Epithelial cell of prostate (primary cell): ENCODE measurements at places on chromosomes 2 and 18.

- peak; percentile 43 for DNase-seq
Observed at GRCh38 chr2:239290618-239291474, 110.0 kb downstream of the HDAC4 start.

DNA sequence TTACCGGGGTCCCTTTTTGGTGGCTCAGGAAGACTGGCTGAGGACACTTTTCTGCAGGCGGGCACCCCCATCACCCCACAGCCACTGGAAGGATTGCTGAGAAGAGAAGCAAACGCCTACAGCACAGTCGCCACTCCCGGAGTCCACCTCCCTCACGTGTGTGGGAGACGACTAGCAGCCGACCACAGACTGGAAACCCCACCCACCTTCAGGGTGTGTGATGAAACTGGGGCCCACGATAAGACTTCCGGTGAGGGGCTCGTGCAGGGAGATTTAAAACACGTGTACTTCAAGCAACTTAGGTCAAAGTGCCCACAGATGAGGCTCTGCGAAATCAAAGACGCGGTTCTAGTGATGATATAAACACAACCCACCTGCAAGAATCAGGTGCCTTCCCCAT is 26.3 kb downstream of the MBP start:
- DNase-seq, result no peak

DNA sequence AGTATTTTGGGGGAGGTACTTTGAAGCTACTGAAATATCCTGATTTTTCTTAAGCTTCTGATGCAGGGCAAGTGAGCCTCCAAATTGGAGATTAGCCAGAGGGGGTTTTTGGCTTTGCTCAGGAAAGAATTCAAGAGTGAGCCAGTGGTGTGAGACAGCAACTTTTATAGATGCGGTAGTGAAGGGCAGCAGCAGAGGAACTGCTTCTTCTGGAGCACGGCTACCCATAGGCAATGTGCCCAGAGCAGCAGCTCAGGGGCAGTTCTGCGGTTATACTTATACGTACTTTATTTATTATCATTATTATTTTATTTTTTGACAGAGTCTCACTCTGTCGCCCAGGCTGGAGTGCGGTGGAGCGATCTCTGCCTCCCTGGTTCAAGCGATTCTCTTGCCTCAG is 19.8 kb upstream of the NT5DC4 start:
- no peak for DNase-seq

- DNase-seq, result no peak
Observed at GRCh38 chr2:130337735-130338325, 4.9 kb upstream of the IMP4 start.

DNA sequence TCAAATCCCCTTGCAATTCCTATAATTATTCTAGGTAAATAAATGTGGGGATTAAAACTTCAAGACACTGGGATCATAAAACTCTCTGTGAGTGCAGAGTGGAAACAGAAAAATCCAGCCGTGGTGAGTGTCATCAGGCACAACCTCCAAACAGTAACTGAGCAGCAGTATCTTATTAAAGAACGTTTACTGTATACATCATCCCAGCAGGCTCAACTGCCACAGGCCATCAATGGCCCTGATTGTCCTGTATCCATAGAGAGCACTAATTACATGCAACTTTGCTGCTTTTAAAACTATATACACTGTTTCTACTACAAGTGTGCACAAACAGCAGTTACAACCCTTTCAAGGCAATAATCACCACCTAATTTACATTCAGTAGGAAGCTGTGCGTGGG is 23.9 kb downstream of the GAREM1 start:
- no peak for DNase-seq

- DNase-seq, result no peak
Observed at GRCh38 chr18:8045160-8045883, 478.2 kb downstream of the PTPRM start.

DNA sequence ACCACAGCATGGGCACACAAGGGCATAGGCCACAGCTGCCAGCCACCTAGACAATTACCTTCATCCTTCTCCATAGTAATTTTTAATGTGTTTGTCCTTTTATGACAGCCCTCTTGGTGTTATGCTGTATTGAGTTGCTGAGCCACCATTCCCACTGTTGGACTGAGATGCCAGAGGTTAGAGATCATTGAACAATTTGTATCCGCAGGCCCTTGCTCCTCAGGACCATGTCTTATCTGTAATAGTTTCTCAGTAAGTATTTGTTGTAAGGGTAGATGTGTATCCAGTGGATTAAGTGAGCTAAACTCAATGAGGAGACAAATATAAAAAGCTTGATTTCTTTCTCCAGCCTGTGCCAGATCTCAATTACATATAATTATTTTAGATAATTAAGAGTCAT is 832.8 kb upstream of the ID2 start:
- DNase-seq, result no peak

DNA sequence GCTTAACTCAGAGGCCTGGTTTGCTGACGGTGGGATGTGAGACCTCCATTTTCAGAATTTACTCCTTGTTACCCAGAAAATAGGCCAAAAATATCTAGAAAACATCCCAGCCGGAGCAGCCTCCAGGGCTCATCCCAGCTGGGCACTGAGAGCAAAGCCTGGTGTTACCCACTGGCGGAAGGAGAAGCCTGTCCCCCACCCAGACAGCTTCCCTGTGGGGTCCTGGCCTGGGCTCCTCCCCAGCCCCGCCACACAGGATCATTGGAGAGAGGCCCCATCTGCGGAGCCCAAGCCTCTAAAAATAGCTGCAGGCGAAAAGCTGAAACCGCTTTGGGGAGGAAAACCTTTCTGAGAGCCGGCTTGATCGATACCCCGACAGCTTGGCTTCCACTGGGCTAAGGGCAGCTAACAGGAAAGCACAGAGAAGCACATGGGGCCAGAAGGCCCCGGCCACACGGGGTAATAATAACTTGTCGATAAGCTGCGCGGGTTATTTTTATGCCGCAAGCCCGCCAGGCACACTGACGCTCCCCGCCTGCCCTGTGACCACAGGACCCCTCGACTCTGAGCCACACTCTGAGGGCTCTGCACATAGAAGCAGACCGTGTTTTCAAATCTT is 26.9 kb upstream of the FAHD2A start:
- no peak for DNase-seq

DNA sequence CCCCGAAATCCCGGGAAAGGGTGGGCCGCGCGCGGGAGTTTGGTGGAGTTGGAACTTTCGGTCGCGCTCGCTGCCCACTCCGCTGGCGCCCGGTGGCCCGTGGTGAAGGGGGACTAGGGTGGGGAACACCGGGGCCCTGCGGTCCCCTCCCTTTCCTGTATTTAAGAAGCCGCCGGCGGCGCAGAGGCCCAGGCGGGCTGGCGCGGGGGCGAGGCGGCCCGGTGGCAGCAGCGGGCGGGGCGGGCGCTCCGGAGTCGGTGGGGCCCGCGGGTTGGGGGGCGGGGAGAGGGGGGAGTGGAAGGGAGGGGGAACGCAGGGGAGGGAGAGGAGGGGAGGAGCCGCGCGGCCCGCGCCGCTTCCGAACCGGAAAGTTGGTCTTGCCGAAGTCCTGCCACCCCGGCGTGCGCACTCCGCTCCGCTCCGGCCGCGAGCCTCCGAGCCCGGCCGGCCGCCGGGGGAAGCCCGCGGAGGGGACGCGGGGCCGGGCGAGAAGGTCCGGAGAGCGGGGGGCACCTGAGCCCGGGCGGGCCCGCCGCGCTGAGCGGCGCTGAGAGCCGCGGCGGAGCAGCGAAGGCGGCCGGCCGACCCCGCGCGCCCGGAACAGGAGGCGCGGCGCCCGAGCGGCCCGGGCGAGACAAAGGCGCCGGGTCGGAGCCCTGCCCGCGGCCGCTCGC is 425 bp upstream of the SALL3 start:
- DNase-seq, result no peak

GRCh38 chr2:150230616-150231015 is 256.9 kb downstream of the RND3 start:
- no peak for DNase-seq

- no peak for DNase-seq
Observed at GRCh38 chr2:216796115-216796840, 63.6 kb downstream of the TNP1 start.
